Melanocyte of skin (primary cell): ENCODE measurements at places on chromosomes 6 and 20. TPM values are rescaled to one million over a fixed set of nuclear protein-coding genes. Genes with fewer than 3 reads are reported as not detected.

Gene ABHD16B
- not detected in 2 replicates for total RNA-seq

Gene PSORS1C1
- total RNA-seq, result under 0.01 and 0.67 TPM in 2 replicates

Gene EDN1
- under 0.01 TPM in 1 of 2 replicates, not detected in the other for total RNA-seq

Gene ZKSCAN8
- 13.7 and 19.0 TPM in 2 replicates for total RNA-seq

Gene NRN1
- total RNA-seq, result not detected in 2 replicates

Gene PTCHD4
- total RNA-seq, result 0.67 and 1.5 TPM in 2 replicates

Gene PPP1R3G
- total RNA-seq, result under 0.01 TPM in 1 of 2 replicates, not detected in the other

Gene MED23
- 38.9 TPM in 2 replicates for total RNA-seq

Gene HELZ2
- 175 and 506 TPM in 2 replicates for total RNA-seq

Gene FAM209A
- total RNA-seq, result not detected in 2 replicates

Gene HSPA12B
- 0.15 TPM in 1 of 2 replicates, not detected in the other for total RNA-seq

Gene SMOC2
- not detected in 2 replicates for total RNA-seq

Gene NELFCD
- total RNA-seq, result 68.3 and 68.6 TPM in 2 replicates

Gene PTCRA
- total RNA-seq, result 1.5 TPM in 1 of 2 replicates, not detected in the other

Gene ANKRD66
- not detected in 2 replicates for total RNA-seq

Gene DEFB121
- not detected in 2 replicates for total RNA-seq

Gene CAPN11
- total RNA-seq, result under 0.01 TPM in 1 of 2 replicates, not detected in the other
